ENCODE measurements at places on chromosomes 1 and 21. TPM values are rescaled to one million over a fixed set of nuclear protein-coding genes. Genes with fewer than 3 reads are reported as not detected.

Gene OPTC
- not detected for total RNA-seq

Gene CNR2
- total RNA-seq = not detected

Gene LCE1E
- not detected for total RNA-seq

Gene NR1I3
- total RNA-seq = not detected

Gene RNF220
- total RNA-seq = 67.6 TPM

Gene SLC2A5
- not detected for total RNA-seq

Gene KLHL12
- total RNA-seq = 33.1 TPM

Gene SELP
- total RNA-seq = 1.8 TPM

Data from pulmonary artery endothelial cell (primary cell).